Omental fat pad (tissue), 4 donors: ENCODE measurements at places on chromosomes 7 and 10.

- no peak for DNase-seq
Observed at GRCh38 chr10:5890452-5890915, 441 bp downstream of the FBH1 start.

DNA sequence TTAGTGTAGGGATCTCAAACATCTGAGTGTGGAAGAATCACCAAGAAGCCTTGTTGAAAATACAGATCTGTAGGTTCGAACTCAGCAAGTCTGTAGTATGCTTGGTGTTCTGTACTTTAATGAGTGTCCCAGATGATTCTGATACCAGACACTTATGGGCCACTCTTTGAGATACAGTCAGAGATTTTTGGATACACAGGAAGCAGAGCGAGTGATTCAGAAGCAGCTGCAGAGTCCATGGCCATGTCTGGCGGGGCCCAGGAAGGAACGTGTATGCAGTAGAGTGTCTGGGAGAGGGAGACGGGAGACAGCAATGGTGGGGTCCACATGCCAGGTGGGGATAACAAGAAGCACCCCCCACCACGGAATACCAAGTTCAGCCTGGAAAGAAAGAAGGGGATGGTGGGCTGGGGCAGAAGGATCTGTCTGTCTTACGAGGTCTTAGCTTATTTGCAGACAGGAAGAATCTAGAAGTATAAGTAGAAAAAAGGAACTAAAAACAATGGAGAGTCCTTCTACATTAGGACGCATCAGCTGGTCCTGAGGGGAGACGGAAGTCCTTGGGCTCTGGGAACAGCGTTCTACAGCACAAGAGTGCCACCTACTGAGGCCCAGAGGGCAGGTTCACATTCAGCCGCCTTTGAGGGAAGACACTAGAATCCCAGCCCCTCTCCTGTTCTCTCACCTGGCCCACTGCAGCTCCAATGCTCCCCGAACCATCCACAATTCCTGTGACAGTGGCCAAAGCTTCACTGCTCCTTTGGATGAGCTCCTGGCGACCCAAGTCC, 55.4 kb downstream of the SLC37A3 start:
- DNase-seq = no peak

DNA sequence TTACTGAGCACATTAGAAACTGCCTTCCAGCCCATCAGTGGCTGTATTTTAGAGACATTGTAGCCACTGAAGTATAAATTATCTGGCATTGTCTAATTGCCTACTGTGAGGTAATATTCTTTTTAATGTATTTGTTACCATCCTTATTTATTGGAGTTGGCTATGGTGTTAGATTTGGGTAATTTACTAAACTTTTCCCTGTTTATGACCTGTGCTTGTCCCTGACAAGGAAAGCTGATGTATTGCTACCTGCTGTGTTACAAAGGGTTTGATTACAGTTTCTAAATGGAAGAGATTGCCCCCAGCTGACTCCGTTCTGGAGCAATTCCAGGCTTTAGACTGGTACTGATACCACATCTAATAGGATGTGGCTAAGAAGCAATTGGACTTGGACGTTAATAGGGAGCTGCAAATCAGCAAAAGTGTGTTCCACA, 12.3 kb upstream of the ASCC1 start:
- no peak for DNase-seq

GRCh38 chr7:37920849-37921805, 687 bp downstream of the EPDR1 start:
- no peak for DNase-seq

- peak; percentile 9 for DNase-seq
Observed at GRCh38 chr10:43226441-43226840, 40.4 kb downstream of the RASGEF1A start.
